ENCODE measurements at places on chromosomes 4 and X.

DNA sequence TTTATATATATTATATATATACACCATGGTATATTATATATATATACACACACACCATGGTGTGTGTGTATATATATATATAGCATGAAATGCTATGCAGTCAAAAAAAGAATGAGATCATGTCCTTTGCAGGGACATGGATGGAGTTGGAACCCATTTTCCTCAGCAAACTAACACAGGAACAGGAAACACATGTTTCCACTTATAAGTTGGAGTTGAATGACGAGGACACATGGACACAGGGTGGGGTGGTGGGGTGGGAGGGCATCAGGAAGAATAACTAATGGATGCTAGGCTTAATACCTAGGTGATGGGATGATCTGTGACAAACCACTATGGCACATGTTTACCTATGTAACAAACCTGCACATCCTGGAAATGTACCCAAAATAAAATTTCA is 293.6 kb upstream of the NDST3 start:
- no peak for DNase-seq

GRCh38 chr4:84870398-84871163 is 95.9 kb downstream of the WDFY3 start:
- no peak for DNase-seq

- DNase-seq: no peak
Measured at GRCh38 chr4:80077639-80078038, 4.6 kb upstream of the ANTXR2 start.

- no peak for DNase-seq
Measured at GRCh38 chr4:132955146-132955545, 193.9 kb upstream of the PCDH10 start.

DNA sequence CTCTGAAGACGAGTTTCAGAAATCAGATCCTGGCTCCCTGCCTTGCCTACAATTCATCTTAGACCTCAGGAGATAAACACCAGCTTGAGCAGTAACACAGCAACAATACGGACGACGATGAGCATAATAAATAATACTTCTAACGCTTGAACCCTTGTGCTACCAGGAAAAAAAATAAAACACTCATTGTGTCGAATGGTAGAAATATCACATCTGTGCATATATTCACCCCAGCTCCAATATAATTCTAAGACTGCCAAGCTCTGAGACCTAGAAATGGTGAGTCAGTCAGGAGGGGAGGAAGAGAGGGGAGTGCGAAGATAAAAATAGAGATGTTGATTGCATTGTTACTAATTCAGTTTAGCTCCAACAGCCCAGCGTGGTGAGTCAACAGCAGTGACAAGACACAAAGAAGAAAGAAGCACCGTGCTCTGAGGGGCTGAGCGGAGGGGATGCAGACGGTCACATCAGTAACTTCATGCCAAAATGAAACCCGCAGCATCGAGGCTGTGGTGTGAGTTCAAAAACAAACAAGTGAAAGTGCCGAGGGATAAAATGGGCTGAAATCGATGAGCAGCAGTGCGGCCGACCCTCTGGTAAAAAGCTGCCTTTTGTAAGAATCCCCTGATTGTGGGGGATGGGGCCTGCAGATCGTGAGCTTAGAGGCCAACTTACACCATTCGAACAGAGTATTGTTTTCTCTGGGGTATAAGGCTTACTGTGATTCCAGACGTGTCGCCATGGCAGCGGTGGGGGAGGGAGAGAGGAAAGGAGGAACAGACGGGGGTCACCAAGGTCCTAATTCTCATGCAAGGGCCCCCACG is 150.4 kb downstream of the MGST2 start:
- DNase-seq: no peak

DNA sequence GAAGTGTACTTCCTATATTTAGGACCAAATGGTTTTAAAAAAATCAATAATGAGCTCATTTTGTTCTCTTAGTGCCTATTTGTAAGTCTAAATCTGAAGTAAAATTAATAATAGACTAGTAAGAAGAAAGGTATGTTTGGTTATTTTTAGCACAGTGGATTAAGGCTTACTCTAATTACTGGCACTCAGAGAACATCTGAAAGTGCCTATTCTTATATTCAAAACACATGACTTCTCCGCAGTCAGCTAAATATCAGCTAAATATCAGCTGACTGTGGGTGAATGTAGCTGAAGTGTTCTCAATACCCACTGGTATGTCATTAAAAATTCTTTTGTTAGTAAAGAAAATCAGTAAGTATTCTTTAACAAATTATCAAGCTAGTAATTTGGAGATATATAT is 6.0 kb downstream of the AP1S2 start:
- DNase-seq: no peak

DNA sequence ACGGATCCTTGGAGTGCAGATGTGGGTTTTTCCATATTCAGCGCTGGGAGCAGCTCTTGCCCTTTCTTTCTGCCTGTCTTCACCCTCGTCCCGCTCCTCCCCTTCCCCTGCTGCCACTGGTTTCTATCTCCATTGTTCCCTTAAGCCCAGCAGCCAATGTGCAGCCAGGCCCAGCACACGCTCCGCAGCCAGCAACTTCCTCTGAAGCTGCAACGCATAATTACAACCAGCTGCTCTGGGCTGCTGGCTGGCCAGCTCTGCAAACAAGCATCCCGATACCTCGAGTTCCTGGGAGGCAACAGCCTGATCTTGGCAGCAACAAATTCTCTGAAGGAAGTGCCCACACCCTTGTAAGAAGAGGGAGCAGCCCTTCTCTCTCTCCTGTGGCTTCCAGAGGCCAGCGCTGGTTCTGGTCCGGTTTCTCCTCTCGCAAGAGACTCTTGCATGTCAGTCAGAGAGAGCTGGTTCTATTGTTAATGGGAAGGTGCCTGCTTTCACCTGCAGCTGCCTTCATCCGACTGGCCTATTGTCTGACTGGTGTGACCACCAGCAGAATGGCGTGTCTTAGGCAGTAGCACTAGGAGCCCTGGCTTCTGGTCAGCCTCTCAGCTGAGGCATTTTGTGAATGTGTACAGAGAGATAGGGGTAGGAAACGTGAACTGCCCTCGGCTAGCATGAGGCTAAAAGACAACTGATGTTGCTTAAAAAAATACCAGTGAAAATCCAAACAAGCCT is 83.8 kb upstream of the MAML3 start:
- no peak for DNase-seq

GRCh38 chr4:93827272-93827947 is 1.1 kb upstream of the ATOH1 start:
- DNase-seq: no peak

GRCh38 chr4:116849620-116850019 is 235.8 kb downstream of the TRAM1L1 start:
- DNase-seq: no peak

DNA sequence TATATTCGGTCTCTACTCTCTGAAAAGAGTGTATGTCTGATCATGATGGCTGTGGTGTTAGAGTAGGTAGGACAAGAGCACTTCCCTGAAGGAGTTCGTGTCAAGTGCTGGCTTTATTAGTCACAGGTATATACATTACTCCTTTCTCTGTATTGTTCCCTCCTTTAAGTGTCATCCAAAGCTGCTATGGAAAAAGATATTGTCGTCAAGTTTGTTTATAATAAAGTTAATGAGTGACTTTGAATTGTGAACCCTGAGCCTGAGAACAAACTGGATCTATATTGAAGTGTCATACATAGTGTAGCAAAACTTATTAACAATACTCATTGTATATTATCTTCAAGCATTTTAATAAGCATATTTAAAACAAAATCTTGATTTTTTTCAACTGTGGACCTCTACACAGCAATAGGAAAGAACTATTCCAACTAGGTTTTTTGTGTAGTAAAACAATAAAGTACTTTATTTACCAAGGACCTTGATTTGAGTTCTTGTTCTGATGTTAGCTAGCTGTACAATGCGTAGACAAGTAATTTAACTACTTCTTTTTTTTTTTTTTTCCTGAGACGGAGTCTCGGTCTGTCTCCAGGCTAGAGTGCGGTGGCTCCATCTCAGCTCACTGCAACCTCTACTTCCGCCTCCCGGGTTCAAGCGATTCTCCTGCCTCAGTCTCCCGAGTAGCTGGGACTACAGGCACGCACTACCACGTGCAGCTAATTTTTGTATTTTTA is 177.7 kb downstream of the RAPGEF2 start:
- DNase-seq: no peak

DNA sequence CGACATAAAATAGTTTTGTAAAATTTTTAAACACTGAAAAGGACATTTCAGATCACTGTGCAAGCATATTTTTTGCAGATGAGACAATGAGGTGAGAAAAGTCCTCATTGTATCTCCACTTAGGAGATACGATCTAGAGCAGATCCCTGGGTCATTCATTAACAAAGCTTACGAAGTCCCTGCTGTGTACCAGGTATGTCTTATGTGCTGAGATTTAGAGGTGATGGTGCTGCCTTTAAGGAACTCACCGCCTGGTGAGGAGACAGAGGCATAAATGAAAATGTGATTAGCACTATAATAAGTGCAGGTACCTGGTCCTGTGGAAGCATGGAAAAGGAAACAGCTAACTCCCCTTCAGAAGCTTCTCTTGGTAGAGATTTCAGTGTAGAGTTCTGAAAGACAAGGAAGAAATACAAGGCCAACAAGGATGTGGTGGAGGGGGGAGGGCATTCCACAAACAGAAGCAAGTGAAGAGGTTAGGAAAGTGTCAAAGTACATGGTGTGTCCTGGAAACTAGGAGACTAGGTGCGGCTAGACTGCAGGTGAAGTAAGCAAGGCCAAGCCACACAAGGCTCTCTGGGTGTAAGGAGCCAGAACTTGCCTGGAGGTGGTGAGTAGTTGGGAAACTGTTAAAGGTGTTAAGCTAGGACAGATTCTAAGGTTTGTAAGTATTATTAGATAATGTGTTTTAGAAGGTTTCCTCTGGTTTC is 1.5 kb upstream of the NDNF start:
- no peak for DNase-seq

GRCh38 chr4:168917138-168917779 is 92.8 kb downstream of the CBR4 start:
- DNase-seq: no peak

- DNase-seq: no peak
Measured at GRCh38 chr4:36313301-36313700, 31.9 kb downstream of the DTHD1 start.

- no peak for DNase-seq
Measured at GRCh38 chr4:145452447-145453162, 29.0 kb upstream of the SMAD1 start.

DNA sequence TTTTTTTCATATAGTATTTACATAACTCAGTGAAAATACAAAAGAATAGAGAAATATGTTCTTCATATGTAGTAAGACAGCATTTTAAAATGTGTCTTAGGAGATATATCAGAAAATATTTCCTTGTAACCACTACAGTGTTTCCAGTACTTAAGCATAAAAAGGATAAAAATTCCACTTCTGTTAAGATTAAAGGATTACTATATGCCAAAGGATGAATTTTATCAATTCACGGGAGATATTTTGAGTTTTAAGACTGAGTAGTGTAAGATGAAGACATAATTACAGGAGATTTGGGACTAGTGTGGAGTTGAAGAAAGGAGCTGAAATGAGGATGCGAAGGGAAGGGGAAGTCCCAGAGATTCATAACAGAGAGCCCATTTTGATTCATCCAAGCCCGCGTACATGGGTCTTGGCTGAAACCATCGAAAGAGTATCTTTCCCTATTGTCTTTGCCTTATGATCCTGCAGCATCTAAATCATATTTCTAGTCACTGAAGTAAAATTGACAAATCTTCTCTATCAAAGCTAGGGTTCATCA is 58.7 kb downstream of the MAD2L1 start:
- no peak for DNase-seq

- DNase-seq: no peak
Measured at GRCh38 chr4:132056496-132056895, 1092.6 kb upstream of the PCDH10 start.

GRCh38 chr4:127049526-127049925 is 583.2 kb upstream of the INTU start:
- no peak for DNase-seq

GRCh38 chrX:20032201-20032600 is 41.3 kb upstream of the BCLAF3 start:
- no peak for DNase-seq

GRCh38 chr4:142353149-142353738 is 492.9 kb downstream of the INPP4B start:
- no peak for DNase-seq

GRCh38 chr4:79331126-79331876 is 5.4 kb upstream of the NAA11 start:
- DNase-seq: no peak

- no peak for DNase-seq
Measured at GRCh38 chr4:55218041-55218440, 92.6 kb upstream of the KDR start.

DNA sequence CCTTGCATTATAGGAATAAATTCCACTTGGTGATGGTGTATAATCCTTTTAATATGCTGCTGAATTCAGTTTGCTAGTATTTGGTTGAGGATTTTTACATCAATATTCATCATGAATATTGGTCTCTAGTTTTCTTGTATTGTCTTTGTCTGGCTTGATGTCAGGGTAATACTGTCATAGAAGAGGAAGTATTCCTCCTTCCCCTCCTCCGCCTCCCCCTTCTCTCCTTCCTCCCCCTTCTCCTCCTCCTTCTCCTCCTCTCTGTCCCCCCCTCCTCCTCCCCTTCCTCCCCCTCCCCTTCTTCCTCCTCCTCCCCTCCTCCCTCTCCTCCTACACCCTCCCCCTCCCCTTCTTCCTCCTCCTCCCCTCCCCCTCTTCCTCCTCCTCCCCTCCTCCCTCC is 65.8 kb downstream of the RGS12 start:
- DNase-seq: no peak

DNA sequence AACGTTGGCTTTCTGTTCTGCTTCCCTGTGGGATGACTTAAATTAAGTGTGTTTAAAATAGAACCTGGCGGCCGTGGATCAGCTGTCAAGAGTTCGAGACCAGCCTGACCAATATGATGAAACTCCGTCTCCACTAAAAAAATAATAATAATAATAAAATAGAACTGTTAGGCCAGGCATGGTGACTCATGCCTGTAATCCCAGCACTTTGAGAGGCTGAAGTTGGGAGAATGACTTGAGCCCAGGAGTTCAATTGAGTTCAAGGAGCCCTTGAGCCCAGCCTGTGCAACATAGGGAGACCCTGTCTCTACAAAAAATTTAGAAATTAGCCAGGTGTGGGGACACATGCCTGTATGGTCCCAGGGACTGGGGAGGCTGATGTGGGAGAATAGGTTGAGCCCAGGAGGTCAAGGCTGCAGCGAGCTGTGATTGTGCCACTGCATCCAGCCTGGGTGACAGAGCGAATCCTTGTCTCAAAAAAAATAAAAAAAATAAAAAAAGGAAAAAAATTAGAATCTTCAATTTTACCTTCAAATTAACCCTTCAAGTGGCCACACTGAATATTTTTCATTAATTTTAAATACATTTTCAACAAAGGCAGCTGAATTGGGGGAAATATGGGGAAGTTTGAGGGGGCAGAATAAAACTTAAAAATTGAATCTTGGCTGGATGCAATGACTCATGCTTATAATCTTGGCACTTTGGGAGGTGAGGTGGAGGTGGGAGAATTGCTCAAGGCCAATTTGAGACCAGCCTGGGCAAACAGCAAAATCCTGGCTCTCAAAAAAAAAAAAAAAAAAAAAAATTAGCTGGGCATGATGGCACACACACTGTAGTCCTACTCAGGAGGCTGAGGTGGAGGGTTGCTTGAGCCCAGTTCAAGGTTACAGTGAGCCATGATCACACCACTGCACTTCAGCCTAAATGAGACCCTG is 31.8 kb upstream of the HSD17B13 start:
- DNase-seq: no peak
